T-helper 22 cell (primary cell): ENCODE measurements at places on chromosomes 1 and 21.

DNA sequence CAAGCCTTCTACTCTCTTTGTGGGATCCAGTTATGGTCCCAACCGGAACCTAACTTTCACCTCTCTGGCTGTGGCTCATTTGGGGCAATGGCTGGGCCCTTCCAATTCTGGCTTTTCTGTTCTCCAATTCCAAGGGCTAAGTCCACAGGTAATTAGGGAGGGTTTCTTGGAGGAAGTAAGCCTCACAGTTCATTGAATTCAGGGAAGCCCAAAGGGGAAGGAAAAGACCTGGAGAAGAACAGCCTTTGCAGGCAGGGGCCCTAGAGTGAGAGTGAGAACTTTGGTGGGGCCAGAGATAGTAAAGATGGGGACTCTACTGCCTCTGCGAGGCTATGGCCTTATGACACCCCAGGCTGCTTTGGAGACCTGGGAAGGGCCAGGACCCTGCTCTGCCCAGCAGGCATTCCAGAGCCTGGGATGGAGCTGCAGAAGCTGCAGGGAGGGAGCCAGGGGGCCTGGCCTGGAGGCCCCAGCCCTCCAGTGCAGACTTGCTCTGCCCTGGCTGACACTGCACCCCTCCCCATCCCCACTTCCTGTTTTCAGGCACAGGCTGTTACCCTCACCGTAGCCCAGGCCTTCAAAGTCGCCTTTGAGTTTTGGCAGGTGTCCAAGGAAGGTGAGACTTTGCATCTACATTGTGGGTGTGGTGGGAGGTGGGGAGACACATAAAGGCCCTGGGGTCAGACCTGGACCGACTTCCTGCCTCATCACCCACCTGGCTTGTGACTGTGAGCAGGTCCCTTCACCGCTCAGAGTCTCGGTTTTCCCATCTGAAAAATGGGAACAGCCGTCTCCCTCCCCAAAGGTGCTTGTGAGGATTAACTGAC, 18.9 kb downstream of the LDLRAP1 start:
- peak; percentile 70 for DNase-seq

DNA sequence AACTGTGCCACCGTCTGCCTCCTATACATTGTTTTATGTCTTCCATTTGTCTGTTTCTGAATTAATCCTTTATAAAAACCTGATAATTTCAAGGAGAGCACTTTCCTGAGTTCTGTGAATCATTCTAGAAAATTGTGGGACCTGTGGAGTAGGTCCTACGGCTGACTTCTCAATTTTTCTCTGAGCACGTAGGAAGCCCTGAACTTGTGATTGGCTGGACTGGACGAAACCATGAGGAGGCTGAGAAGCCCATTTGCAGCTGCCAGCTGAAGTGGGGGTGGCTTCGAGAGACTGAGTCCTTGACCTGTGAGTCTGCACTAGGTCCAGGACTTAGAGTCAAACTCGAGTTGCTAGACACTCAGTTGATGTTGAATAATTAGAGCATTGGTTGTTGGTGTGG, 277.1 kb upstream of the NCAM2 start:
- DNase-seq: no peak

DNA sequence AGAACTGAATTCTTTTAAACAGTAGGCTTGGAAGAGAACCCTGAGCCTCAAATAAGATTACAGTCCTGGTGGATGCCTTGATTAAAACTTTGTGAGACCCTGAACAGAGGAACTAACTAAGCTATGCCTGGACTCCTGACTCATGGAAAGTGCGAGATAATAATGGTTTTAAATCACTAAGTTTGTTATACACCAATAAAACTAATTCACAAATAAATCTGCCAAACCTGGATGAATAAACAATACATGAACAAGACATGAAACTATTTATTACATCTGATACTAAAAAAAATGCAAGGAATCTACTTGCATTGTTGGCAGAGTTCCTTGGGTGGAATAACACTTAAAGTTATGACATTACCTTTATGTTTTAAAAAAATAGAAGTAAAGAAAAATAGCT, 118.4 kb downstream of the PIGK start:
- DNase-seq: no peak

DNA sequence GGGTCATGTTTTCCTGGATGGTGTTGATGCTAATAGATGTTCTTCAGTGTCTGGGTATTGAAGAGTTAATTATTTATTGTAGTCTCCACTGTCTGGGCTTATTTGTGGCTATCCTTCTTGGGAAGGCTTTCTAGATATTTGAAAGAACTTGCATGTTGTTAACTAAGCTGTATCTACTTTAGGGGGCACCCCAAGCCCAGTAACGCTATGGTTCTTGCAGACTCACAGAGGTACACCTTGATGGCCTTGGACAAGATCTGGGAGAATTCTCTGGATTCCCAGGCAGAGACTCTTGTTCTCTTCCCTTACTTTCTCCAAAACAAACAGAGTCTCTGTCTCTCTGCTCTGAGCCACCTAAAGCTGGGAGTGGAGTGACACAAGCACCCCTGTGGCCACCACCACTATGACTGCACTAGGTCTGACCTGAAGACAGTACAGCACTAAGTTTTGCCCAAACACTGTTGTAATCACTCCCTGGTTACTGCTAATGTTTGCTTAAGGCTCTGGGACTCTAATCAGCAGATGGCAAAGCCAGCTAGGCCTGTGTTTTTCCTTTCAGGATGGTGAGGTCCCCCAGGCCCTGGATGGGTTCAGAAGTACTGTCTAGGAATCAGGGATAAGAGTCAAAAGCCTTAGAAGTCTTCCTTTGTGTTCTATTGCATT, 76.5 kb upstream of the C1orf21 start:
- no peak for DNase-seq

GRCh38 chr1:73803380-73803779, 394.6 kb downstream of the LRRIQ3 start:
- DNase-seq: no peak

- DNase-seq: no peak
These were observed 841.8 kb upstream of the ADGRL4 start for GRCh38 chr1:79848316-79848715.

DNA sequence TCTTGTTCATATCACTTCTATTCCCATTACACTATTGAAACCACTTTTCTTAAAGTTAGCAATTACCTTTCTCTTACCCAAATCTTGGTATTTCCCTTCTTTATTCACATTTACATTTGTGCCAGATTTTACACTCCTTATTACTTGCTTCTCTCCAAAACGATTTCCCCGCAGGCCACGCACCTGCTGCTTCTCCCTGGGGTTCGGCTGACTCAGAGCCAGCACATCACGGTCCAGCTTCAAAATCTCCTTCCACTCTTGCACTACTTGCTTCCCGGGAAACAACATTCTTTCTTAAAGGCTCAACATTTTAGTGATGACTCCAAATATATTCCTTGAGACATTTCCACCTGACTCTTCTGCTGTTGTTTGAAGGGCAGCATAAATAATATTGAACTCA, 20.7 kb downstream of the LHX9 start:
- no peak for DNase-seq

- no peak for DNase-seq
These were observed 23.2 kb downstream of the EDARADD start for GRCh38 chr1:236417336-236417735.

- DNase-seq: no peak
These were observed 1.7 kb downstream of the CC2D1B start for GRCh38 chr1:52364235-52364839.

- no peak for DNase-seq
These were observed 40.3 kb upstream of the CCDC190 start for GRCh38 chr1:162901243-162901642.

- DNase-seq: no peak
These were observed 43.7 kb upstream of the IVNS1ABP start for GRCh38 chr1:185360714-185361113.

GRCh38 chr1:74637296-74637695, 36.3 kb downstream of the ERICH3 start:
- DNase-seq: no peak

DNA sequence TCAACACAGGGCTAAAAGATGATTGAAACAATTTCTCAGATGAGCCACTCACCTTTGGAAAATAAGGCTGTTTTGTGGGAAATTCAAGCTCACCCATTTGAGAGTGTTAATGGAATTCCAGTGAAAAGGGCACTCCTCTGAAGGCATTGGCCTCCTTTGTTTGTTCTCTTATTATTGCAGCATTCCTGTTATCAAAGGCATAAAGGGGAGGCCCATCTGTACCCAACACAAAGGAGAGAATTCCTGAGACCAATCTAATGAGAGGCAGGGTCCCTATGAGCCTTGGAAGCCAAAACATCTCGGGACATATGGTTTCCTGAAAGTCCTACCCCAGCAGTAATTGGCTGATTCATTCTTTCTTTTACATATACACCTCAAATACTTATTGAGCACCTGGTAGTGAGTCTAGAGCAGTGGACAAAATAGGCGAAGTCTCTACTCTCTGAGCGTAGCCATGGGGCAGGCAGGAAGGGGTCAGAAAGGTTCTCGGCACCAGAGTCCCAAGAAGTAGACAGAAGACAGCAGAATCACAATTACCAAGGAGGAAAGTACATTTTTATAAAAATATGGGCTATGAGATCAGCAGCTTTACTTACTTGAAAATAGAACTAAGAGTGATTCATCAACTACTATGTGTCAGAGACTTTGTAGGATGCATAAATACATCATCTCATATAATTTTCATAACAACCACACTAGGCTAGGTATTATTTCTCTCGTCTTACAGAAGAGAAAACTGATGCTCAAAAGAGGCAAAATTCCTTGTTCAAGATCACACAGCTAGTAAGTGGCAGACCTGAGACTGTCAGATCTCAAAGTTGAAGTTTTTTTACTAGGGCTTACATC, 218.7 kb downstream of the DAB1 start:
- no peak for DNase-seq

GRCh38 chr1:27552911-27553420, 51.0 kb downstream of the AHDC1 start:
- DNase-seq: no peak

DNA sequence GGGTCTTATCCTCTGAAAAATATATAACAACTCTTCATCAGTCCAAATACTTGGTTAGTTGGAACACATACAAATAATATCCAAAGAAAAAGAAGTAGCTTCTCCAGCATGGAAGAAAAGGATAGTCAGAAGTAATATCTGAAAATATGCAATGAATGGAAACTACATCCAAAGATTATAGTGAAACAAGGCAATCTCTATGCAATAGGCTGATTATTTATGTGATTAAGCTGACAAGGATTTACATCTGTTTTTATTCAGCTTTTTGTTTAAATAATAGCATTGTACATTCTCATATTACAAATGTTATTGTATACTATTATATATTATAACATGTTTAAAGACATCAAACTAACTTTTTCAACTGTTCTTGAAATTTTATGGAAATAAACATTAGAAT, 15.3 kb upstream of the TGFBR3 start:
- no peak for DNase-seq

- DNase-seq: no peak
These were observed at the start of gene ELF3 for GRCh38 chr1:202010180-202011015. Gene ELF3 (plus strand): TSS chr1:202010587. CDS start chr1:202011137, 550 bp downstream.

- no peak for DNase-seq
These were observed 47.5 kb upstream of the SERTAD4 start for GRCh38 chr1:210185063-210185462.

GRCh38 chr1:189369612-189370011, 1108.1 kb downstream of the BRINP3 start:
- DNase-seq: no peak

- DNase-seq: no peak
These were observed 27.6 kb downstream of the NIPAL3 start for GRCh38 chr1:24443241-24443656.

DNA sequence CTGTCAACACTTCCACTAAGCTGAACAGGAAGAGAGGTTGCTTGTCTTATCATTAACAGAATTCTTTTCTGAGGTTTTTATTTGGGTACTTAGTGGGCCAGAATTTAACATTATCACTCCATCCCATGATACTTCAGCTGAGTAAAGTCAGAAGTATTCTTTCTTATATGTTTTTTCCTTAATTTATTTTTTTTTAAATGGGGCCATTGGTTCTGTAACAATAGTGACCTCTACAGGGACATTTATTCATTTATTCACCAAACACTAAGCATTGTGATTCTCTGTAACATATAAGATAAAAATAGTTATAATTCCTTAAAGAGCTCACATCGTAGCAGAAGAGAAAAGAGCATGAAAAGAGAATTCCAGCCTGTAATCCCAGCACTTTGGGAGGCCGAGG, 9.8 kb downstream of the GREM2 start:
- no peak for DNase-seq

- DNase-seq: no peak
These were observed 8.3 kb downstream of the ASAP3 start for GRCh38 chr1:23475641-23476040.

- DNase-seq: no peak
These were observed 159.1 kb upstream of the RAB4A start for GRCh38 chr1:229111703-229112319.

DNA sequence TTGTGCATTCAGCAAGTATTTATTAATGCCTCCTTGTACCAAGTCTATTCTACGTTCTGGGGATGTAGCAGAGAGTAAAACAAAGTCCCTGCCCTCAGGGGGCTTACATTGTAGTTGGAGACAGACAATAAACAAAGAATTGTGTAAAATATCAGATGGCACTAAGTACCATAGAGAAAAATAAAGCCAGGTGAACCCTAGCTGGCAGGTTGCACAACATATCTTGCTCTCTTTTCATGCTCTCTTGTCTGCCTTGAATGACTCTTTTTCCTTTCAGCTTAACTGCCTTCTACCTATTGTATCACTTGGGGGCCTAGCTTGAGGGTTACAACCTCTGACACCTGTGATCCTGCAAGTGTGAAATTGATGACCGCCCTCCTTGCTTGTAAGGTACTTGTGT, 20.7 kb upstream of the FASLG start:
- no peak for DNase-seq

DNA sequence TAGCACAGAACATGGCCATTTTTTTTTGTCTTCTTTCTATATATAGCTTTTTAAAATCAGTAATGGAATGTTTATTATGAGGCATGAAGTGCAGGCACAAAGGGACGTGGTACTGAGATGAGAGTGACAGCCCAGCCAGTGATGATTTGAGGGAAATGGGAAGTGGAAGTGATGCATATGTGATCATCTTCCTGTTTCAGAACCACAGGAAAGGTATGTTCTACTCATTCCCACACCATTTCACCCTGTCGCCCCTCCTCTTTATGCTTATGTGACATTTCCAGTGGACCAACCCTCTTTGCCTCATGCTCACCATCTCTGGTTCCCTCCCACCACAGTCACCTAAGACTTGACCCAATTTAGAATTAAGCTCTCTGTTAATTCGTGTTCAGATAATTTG, 24.3 kb downstream of the PTGS2 start:
- no peak for DNase-seq

- no peak for DNase-seq
These were observed 6.6 kb upstream of the APP start for GRCh38 chr21:26177187-26177586.

GRCh38 chr1:108592030-108592759, 32.3 kb downstream of the EEIG2 start:
- DNase-seq: no peak

GRCh38 chr1:29368936-29369932, 132.9 kb downstream of the PTPRU start:
- DNase-seq: no peak

GRCh38 chr1:231971397-231972110, 345.0 kb downstream of the DISC1 start:
- no peak for DNase-seq

DNA sequence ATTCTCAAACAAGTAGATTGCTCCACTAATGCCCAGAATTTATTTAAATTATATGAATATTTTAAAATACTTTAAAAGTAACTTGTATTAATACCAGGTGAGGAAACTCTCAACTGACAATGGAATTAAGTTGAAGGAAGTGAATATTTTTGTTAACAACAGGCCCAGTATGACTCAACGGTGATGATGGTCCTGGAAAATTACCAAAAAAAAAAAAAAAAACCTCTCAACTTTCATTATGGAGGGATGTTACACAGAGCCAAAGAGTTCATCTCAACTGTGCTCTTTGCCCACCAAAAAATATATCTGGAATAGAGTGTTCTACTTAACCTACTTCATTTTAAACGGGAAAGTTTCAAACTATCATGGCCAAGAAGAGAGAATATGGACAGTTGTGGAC, 28.3 kb downstream of the CFH start:
- DNase-seq: no peak
